ENCODE measurements at places on chromosomes 16 and 17. TPM values are rescaled to one million over a fixed set of nuclear protein-coding genes. Genes with fewer than 3 reads are reported as not detected.

The DCTN5 gene
- 89.3 TPM for total RNA-seq

The SOX9 gene
- not detected for total RNA-seq

The CRHR1 gene
- not detected for total RNA-seq

The STH gene
- total RNA-seq: not detected

The C17orf67 gene
- 5.4 TPM for total RNA-seq

The CNOT1 gene
- 249 TPM for total RNA-seq

The PRKAR1A gene
- 208 TPM for total RNA-seq

The CTRL gene
- 4.9 TPM for total RNA-seq

The ZCCHC14 gene
- 7.7 TPM for total RNA-seq

The VWA3A gene
- total RNA-seq: 0.51 TPM

The PTX4 gene
- total RNA-seq: not detected

The KRT34 gene
- total RNA-seq: not detected

The ATP1B2 gene
- 0.42 TPM for total RNA-seq

The TUBG2 gene
- total RNA-seq: 19.2 TPM

The FAHD1 gene
- 12.2 TPM for total RNA-seq

The RUNDC3A gene
- total RNA-seq: not detected

The WNK4 gene
- 0.78 TPM for total RNA-seq

The ZNF423 gene
- 0.06 TPM for total RNA-seq

The ABCA5 gene
- total RNA-seq: 22.6 TPM

The MT1M gene
- not detected for total RNA-seq

The RBFOX1 gene
- not detected for total RNA-seq

The AARS1 gene
- total RNA-seq: 122 TPM

The MYADML2 gene
- total RNA-seq: not detected

The KRT39 gene
- not detected for total RNA-seq

The TBC1D3 gene
- not detected for total RNA-seq

The TNK1 gene
- 6.5 TPM for total RNA-seq

Data from activated naive CD8-positive, alpha-beta T cell treated with anti-CD3 and anti-CD28 coated beads, Interleukin-2, amount 10 ng/mL, durations not matched to agents 7 days and 5 days (primary cell).